ENCODE measurements at places on chromosomes 7 and 10.

GRCh38 chr10:50511492-50512213, 112.1 kb downstream of the SGMS1 start:
- DNase-seq = no peak

DNA sequence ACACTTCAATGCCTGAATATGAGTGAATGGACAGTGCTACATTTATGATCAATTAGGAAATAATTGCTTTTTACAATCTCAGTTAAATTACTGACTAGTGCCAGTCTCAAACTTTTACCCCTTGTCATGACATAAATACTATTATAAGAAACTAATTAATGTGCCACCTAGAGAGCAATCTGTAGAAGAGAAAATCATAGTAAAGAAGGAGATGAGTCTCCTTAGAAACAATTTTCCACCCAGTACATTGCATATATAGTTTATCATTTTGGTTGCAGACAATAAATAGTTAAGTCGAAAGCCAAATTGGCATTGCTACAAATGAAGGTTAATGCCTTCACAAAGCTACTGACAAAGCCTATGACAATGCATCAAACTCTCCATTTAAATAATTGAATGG, 68.6 kb downstream of the SLC13A1 start:
- DNase-seq = no peak

GRCh38 chr7:76089865-76090475, 42.1 kb downstream of the MDH2 start:
- no peak for DNase-seq

- DNase-seq = no peak
Observed at GRCh38 chr7:46622251-46622650, 701.2 kb upstream of the IGFBP3 start.

- peak; percentile 6 for DNase-seq
Observed at GRCh38 chr10:104077247-104077646, 8.4 kb downstream of the COL17A1 start.

GRCh38 chr7:157751406-157751805, 414.6 kb downstream of the DNAJB6 start:
- DNase-seq = no peak

GRCh38 chr7:128211626-128212025, 29.5 kb upstream of the LEP start:
- DNase-seq = no peak

DNA sequence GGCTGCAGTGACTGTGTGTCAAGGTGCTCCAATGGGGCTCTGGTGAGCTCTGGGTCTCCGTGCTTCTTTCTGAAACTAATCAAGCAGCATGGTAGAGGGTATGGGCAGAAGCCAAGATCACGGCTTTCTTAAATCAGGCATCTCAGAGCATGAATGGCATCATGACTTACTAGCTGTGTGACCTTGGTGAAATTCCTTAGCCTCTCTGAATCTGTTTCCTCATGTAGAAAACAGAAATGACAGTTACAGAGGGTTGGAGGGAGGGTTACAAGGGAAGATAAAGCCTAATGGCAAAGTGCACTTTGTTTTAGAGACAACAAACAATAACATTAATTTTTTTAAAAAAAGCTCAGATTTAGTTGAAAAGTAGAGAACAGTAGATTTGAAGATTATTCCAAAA, 34.9 kb downstream of the FRMPD2 start:
- DNase-seq = no peak

DNA sequence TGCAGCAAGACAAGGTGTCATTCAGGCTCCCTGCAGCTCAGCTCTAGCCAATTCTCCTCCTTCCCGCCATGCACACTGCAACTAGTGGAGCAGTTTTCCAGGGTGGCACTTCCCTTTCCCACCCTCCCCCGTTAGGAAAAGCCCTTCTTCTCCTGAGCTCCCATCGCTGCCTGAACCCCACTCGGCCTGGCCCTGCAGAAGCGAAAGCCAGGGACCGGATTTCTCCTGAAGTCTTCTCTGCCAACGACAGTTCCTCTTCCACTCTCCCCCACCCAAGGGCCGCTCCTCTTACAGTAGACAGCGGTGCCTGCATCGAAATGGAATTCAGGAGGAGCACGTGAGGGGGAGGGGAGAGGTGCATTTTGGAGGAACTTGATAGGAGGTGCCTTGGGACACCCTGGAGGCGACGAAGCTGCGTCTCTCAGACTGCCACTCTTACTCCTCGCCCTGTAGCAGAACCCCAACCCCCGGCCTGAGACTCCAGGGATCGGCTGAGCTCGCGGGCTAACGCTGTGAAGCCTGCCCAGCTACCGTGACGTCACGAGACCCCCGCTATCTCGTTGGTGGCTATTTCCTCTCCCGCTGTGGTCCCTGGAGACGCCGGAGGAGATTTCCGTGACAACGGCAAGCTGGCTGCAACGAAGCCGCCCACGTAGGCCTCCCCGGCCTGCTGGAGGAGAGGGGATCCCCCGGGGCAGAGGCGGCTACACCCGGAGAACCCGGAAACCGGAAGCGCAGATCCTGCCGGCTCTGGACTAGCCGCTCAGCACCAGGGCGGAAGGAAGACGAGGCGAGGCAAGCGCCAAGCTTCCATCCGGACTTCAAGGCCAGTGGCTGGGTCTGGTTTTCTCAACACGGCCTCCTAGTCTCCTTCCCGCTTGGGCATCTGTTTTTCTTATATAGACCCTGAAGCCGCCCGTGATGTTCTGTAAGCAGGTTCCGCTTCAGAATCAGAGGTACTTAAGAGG, 109.7 kb downstream of the RALA start:
- DNase-seq = peak; percentile 94

- DNase-seq = peak; percentile 13
Observed at GRCh38 chr7:134126146-134126545, 994 bp upstream of the LRGUK start.

Measured in spinal cord (tissue), 10 donors.